ENCODE measurements at places on chromosomes 7 and 10.

GRCh38 chr10:59276919-59277318, 85.4 kb downstream of the FAM13C start:
- no peak for DNase-seq

GRCh38 chr7:30214651-30215137, 69.7 kb upstream of the ZNRF2 start:
- DNase-seq = no peak

GRCh38 chr7:116496653-116497052, 2.9 kb upstream of the CAV2 start:
- DNase-seq = no peak

- peak; percentile 61 for DNase-seq
Measured at GRCh38 chr10:73906524-73907447, 4.1 kb upstream of the PLAU start.

GRCh38 chr10:46517541-46517940, 38.9 kb downstream of the GPRIN2 start:
- DNase-seq = no peak

GRCh38 chr10:33125522-33126517, 167.8 kb upstream of the ITGB1 start:
- no peak for DNase-seq
